ENCODE measurements at places on chromosomes 4 and X.

GRCh38 chr4:150510176-150510865, 71.6 kb upstream of the MAB21L2 start:
- DNase-seq, result no peak

- DNase-seq, result no peak
Measured at GRCh38 chr4:145278341-145279121, 98.1 kb upstream of the OTUD4 start.

DNA sequence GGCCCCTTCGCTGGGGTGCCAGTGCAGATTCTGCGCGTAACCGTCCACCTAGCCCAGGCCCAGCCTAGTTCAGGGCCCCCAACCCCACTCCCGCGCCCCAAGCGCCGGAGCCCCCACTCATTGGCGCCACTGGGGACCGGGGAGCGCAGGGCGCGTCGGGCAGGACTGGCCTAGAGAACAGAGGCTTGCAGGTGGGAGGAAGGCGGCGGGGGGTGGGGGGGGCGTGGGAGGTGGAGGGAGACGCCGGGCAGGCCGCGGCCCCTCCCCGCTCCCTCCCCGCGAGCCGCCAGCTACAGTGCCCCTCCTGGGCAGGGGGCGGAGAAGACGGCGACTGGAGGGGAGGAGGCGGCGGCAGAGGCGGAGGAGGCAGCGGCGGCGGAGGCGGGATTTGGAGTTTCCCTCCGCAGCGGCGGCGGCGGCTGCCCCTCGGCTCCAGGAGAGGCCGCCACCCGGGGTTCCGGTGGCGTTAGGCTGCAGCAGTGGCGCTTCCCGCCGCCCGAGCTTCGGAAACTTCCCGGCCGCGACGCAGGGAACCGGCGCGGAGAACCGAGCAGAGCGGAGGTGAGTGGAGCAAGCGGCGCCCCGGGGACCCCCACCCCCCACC, 4.8 kb upstream of the DUSP9 start:
- DNase-seq, result no peak

DNA sequence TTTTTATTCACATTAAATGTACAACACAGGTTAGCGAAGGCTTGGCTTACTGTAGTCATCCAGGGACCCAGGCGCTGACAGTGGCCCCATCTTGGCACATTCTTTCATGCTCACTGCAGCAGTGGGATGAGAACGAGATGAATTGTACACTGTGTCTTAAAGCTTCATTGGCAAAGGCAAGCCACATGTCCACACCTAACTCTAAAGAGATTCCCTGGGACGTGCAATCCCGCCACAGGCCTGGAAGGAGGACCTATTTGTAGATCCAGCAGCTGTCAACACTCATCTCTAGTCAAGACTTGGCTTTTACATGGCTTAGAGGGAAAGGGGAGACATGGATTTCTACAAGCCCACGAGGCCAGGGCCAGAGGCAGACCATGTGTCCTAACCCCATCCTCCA, 16.1 kb upstream of the CXCR3 start:
- DNase-seq, result no peak

GRCh38 chr4:140071806-140072205, 82.2 kb downstream of the MAML3 start:
- DNase-seq, result peak; percentile 97

DNA sequence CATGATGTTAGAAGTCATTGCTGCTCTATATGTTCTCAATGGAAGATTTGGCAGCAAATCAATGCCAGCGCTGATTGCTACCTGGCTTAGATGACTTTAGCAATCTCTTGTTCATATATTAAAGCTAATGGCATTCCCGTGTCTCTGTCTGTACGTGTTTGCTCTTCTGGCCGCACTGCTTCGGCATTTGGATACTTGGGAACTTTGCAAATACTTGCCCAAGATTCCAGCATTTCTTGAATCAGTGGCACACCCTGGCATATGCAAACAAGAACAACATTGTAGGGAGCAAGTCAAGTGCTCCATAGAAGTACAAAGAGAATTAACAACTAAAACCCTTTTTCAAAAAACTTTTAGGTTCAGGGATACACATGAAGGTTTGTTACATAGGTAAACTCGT, 128.9 kb upstream of the TMEM164 start:
- no peak for DNase-seq

- DNase-seq, result no peak
Measured at GRCh38 chr4:178480105-178480504, 1037.9 kb upstream of the AGA start.

- DNase-seq, result no peak
Measured at GRCh38 chr4:76696109-76696508, 201.8 kb downstream of the SOWAHB start.

- DNase-seq, result peak; percentile 32
Measured at GRCh38 chrX:87664381-87664780, 146.8 kb downstream of the KLHL4 start.

GRCh38 chrX:144809025-144809424, 438.3 kb upstream of the SPANXN1 start:
- no peak for DNase-seq
